ENCODE measurements at places on chromosomes 13 and 19. TPM values are rescaled to one million over a fixed set of nuclear protein-coding genes. Genes with fewer than 3 reads are reported as not detected.

TMEM161A gene
- 23.4 TPM for total RNA-seq

POSTN gene
- 230 TPM for total RNA-seq

NPAS1 gene
- total RNA-seq = 1.0 TPM

DAND5 gene
- total RNA-seq = 0.28 TPM

TLE6 gene
- 1.6 TPM for total RNA-seq

RPS19 gene
- 2,284 TPM for total RNA-seq

CYP4F2 gene
- total RNA-seq = 0.17 TPM
